ENCODE measurements at places on chromosomes 3 and 15.

- no peak for DNase-seq
These were observed 844.7 kb downstream of the DIPK2A start for GRCh38 chr3:144816323-144816722.

DNA sequence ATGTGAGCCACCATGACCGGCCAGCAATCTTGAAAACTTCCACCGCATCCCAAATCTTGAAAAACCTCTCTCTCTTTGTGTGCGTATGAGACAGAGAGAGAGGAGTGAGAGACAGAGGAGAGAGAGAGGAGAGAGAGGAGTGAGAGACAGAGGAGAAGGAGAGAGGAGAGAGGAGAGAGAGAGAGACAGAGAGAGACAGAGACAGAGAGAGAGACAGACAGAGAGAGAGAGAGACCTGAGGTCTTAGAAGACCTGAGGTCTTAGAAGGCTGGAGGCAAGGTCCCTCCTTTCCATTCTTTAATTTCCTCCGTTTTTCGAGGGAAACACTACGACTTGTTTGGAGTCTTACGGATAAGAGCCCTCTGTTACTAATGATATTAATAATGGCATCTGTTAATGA is 39.5 kb downstream of the TMEM40 start:
- no peak for DNase-seq

DNA sequence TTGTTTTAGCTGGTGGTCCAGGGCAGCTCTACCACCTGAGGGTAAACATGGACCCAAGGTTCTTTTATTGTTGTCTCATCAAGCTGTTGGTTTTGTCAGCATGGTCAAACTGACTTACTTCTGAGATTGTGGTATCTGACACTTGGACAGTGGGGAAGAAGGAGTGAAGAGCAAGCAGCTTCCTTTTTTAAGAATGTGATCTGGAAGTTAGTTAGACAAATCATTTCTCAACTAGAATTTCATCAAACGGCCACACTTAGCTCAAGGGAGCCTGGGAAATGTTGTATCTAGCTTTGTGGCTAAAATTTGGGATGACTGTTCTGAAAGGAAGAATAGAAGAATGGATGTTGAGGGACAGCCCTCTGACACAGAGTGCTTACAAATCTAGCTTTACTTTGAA is 215.2 kb downstream of the ZNF621 start:
- DNase-seq, result no peak

GRCh38 chr3:63069806-63070475 is 194.7 kb upstream of the CADPS start:
- DNase-seq, result no peak

GRCh38 chr15:81197255-81197630 is 564 bp downstream of the IL16 start:
- DNase-seq, result peak; percentile 64

GRCh38 chr15:38517312-38517975 is 47.2 kb downstream of the RASGRP1 start:
- no peak for DNase-seq

- DNase-seq, result peak; percentile 87
These were observed 37.5 kb downstream of the RYK start for GRCh38 chr3:134212967-134213665.

DNA sequence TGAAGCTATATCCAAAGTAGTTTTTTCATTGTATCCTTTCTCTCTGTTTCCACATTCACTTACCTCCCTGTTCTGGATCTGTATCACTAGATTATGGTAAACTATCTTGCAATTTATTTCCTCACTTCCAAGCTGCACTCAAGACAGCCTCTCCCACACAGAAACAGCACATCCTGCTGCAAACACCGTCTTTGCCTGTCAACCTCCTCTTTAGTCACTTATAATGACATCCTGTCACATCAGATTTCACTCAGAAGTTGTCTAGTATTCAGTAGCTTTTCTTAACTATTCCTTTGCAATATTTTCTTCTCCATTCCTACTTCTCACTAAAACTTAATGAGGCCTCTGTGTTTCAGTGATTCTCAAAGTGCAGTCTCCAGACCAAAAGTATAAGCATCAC is 490.8 kb downstream of the IGSF11 start:
- DNase-seq, result no peak

GRCh38 chr15:42825599-42825998 is 88.7 kb upstream of the CDAN1 start:
- no peak for DNase-seq

DNA sequence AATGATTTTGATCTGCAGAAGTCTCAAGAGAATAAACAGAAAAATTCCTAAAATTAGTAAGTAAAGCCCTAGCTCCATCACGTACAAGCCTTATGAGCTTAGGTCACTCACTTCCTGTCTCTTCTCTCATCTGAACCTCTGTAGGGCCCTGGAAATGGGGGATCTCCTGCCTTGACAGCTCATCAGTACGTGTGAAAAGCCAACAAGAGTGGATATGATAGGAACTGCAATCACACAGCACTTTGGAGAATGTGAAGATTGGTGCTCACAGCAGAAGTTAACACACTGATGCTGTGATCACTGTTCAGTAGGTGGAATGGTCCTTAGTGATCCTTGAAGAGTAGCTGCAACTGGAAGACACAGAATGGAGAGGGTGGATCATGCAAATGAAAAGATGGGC is 27.8 kb upstream of the ALDH1L1 start:
- DNase-seq, result no peak

GRCh38 chr3:132311841-132312240 is 5.4 kb upstream of the ACP3 start:
- DNase-seq, result peak; percentile 22

DNA sequence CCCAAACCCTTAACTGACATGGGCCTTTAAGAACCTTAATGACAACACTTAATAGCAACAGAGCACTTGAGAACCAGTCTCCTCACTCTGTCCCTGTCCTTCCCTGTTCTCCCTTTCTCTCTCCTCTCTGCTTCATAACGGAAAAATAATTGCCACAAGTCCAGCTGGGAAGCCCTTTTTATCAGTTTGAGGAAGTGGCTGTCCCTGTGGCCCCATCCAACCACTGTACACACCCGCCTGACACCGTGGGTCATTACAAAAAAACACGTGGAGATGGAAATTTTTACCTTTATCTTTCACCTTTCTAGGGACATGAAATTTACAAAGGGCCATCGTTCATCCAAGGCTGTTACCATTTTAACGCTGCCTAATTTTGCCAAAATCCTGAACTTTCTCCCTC is 49.9 kb downstream of the PGPEP1L start:
- no peak for DNase-seq

DNA sequence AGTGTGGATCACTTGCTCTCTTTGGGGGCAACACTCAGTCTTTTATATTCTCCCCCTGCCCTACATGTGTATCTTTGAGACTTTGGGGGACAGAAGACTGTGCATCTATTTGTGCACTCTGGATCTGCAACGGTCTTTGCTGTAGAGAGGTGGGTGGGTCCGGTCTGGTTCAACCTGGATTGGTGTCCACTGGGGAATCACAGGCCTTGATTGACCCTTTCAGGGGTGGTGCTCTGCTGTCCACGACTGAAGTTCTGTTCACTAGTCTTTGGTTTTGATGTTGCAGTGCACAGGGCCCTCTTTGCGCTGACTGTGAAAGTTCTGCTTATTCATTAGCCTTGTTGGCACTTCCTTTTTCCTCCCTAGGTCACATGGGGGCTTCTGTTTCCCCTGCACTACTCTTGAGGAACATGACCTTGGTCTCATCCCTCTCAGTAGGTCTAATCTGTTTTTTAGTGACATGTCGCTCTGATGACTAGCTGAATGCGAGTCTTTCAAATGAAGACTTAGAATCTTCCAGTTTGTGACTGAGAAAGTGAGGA is 284.2 kb downstream of the SV2B start:
- DNase-seq, result no peak

DNA sequence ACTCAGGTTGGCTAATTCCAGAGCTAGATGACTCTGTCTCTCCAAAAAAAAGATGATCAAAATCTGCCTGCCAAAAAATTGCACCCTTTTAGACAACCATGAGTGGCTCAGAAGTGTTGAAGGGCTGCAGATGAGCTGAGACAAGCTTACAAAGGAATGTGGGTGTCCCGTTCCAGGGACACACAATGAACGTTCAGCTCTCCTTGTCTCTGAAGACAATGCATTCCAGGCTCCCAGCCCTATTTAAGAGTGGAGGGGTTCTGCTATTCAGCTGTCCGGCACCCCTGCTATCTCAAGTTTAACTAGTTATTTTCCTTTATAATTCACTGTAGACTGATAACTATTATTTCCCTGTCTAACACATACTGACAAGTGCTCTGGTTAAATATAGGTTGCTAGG is 355.1 kb upstream of the WNT5A start:
- no peak for DNase-seq

GRCh38 chr15:52557274-52557641 is 11.6 kb downstream of the ARPP19 start:
- no peak for DNase-seq

DNA sequence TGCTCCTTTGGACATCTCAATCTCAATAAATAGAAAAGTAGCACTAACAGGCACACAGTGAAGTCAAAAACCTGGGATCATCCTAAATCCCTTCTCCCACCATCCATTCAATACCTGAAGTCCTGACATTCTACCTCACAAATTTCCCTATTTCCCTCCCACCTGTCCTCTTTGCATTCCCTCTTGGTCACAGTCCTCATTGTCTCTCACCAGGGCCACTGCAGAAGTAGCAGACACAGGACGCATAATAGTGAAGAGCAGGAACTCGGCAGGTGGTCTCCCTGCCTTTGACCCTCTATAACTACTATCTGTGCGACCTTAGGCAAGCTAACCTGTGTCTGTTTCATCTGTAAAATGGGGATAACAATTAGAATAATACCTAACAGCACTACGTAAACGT is 2.3 kb downstream of the THOC7 start:
- no peak for DNase-seq

DNA sequence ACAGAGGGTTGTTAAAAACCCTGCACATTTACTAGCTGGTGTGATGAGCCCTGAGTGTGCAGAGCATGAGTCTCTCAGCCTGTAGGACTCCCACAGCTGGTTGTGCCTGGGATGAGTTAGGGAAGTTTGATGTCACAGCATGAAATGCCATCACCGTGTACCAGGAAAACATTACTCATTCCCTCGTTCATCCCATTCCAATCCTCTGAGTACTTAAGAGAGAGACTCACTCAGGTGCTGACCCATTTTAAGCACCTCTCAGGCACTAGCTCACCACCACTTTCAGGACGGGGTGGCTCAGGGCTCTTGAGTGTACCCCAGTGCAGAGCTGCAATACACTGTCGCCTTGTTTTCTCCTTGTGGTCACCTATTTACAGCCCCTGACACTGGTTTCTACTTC is 18.7 kb downstream of the MGLL start:
- DNase-seq, result no peak

GRCh38 chr15:45499426-45499825 is 23.1 kb downstream of the SLC30A4 start:
- no peak for DNase-seq

GRCh38 chr15:96054621-96055020 is 275.9 kb upstream of the NR2F2 start:
- DNase-seq, result no peak

DNA sequence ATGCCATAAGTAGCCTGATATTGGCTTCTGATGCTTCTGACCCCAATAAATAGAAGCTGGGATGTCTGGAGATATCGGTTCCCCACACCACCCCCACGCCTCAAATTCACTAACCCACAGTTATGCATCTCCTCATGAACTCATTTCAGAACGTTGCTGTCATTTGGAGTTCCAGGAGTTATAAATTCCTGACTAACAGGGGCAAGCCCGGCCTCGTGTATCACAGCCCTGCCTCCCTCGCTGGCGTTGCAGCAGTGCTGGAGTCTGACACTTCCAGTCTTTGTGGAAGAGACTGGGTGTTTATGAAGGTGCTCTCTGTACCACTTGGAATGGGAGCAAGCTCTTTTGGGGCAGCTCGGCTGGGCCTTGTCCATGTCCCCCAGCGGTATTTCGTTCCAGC is 101.0 kb downstream of the ANP32A start:
- DNase-seq, result no peak

GRCh38 chr3:71206305-71207165 is 377.0 kb downstream of the FOXP1 start:
- no peak for DNase-seq

DNA sequence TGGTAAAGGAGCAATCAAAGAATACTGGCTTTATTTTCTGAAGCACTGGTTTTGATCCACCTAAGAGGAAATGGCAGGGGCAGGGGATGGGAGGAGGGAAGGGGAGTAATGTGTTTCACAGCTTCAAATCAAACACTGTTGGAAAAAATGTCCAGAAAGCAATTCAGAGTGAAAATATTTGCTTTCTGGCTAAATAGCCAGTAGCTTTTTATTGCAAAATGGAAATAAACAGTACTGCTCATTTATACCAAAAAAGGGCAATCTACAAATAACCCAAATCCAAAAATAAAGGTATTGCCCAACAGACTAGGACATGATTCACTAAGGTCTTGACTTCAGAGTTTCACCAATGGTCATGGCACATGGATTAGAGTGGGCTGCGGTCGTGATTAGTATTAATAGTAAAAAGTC is 279.3 kb upstream of the THBS1 start:
- DNase-seq, result no peak

GRCh38 chr3:47874913-47875312 is 72.0 kb downstream of the DHX30 start:
- DNase-seq, result no peak

- DNase-seq, result no peak
These were observed 53.8 kb downstream of the CACNA2D3 start for GRCh38 chr3:54176106-54176505.

GRCh38 chr15:95327183-95327525 is 1003.3 kb upstream of the NR2F2 start:
- DNase-seq, result no peak

- DNase-seq, result peak; percentile 90
These were observed 861.9 kb upstream of the ARPP21 start for GRCh38 chr3:34777386-34777785.

- no peak for DNase-seq
These were observed 11.8 kb upstream of the P2RY1 start for GRCh38 chr3:152823173-152823572.

DNA sequence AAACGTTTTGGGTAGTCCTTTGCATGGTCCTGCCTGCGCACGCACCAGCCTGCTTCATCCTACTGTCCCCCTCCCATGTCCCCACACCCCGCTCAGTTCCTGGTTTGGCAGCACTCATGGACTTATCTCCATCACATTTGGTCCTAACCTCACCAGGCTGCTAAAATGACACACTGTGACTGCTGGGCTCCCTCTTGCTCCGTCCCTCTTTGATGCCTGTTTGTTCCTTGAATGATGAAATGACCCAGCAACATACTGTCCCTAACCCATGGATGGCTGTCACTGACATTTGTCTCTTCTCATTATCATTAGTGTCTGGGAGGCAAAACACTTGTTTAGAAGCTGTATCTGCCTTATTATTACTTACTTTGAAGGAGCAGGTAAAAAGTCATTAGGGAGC is 80.5 kb downstream of the CHDH start:
- no peak for DNase-seq

DNA sequence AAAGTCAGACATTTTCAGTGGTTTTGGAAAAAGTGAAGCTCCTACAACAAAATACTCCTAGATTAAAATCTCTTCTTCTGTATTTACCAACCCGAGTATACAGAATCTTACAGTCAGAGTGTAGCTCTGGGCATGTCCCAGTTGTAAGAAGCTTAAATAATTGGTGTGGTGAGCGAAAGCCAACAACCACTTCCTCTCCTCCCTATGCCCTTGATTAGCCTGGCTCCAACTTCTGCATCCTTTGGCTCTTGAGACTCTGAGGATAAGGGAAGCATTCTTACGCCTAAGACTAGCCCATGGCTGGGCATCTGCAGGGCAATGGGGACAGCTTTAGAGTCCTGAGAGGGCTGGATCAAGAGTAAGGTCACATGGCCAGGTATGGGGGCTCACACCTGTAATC is 25.5 kb downstream of the RFT1 start:
- no peak for DNase-seq

- peak; percentile 81 for DNase-seq
These were observed 57.5 kb upstream of the HERC1 start for GRCh38 chr15:63891079-63891767.

All from cerebellar cortex (tissue), 1 donor.